ENCODE measurements at places on chromosomes 3 and 15. TPM values are rescaled to one million over a fixed set of nuclear protein-coding genes. Genes with fewer than 3 reads are reported as not detected.

DNA sequence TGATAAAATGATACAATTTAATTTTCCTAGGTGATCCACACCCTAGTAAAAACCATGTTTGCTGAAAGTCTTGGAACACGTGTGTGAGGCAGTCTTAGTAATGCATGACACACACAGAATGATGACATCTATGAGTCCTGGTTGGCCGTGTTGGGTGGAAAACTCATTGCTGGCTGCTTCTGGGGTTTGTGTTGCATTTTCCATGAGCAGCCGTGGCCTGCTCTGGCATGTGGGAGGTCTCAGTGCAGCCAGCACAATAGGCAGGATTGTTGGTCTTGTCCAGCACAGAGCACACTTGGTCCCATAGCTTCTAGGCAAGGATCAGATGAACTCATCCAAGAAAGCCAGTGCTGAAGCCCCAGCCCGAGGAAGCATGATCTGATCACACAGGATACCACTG lies 172.8 kb upstream of the UBE3A start:
- no peaks in the 10 kb centered on the region for H3K27me3 ChIP-seq
- H3K36me3 ChIP-seq: no peaks in the 10 kb centered on the region
- H3K27ac ChIP-seq: no peak overlapping the region
- DNase-seq: no peak
- no peak overlapping the region for H3K4me3 ChIP-seq

DNA sequence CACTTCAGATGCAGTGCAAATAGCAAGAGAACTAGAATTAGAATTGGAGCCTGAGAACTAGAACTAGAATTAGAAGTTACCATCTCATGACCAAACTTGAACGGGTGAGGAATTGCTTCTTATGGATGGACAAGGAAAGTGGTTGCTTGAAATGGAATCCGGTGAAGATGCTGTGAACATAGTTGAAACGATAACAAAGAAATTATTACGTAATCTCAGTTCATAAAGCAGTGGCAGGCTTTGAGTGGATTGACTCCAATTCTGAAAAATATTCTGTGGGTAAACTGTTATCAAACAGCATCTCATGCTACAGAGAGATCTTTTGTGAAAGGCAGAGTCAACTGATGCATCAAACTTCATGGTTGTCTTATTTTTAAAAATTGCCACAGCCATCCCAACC lies 48.0 kb upstream of the GSK3B start:
- no peaks in the 10 kb centered on the region for H3K27me3 ChIP-seq
- H3K4me3 ChIP-seq: no peak overlapping the region
- DNase-seq: no peak
- no peak overlapping the region for H3K27ac ChIP-seq

- no peak overlapping the region for H3K4me3 ChIP-seq
- no peak overlapping the region for H3K27ac ChIP-seq
- H3K4me1 ChIP-seq: no peaks in the 10 kb centered on the region
- no peaks in the 10 kb centered on the region for H3K36me3 ChIP-seq
- no peaks in the 10 kb centered on the region for H3K27me3 ChIP-seq
Observed at GRCh38 chr3:163048881-163049280, 1552.3 kb downstream of the OTOL1 start.

- H3K4me1 ChIP-seq: peaks cover 19% of the 10 kb centered on the region
- H3K36me3 ChIP-seq: no peaks in the 10 kb centered on the region
- no peak for DNase-seq
- H3K27me3 ChIP-seq: no peaks in the 10 kb centered on the region
- no peak overlapping the region for H3K4me3 ChIP-seq
Observed at GRCh38 chr3:14378415-14378814, 24.0 kb upstream of the SLC6A6 start.

Gene EMC7
- total RNA-seq: 63.2 TPM

Gene GRAMD2A
- 4.4 TPM for total RNA-seq

Gene ZNF662
- not detected for total RNA-seq

Gene PDZRN3
- 42.9 TPM for total RNA-seq

Gene ALDH1A3
- total RNA-seq: 20.5 TPM

Data from hepatocyte (in vitro differentiated cells).